ENCODE measurements at places on chromosomes 6 and 20.

- peak; percentile 53 for DNase-seq
These were observed 2.5 kb upstream of the TFAP2B start for GRCh38 chr6:50816115-50816675.

DNA sequence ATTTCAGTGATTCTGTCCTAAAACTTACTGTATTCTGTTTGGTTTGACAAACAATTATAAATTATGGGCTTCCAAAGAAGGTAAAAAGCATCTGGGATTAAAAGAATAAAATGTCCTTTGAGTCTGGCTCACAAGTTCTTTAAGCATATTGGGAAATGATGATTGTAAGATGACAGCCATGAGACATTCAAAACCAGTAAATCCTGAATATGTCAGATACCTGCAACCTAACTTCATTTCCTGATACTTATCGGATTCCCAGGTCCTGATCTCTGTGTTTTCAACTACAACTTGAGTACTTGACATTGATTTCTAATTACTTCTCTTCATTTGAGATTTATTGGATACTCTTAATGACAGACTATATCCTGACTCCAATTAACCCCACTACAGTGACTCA is 446.6 kb downstream of the GRIK2 start:
- no peak for DNase-seq

GRCh38 chr20:25750765-25751696 is 54.4 kb upstream of the ZNF337 start:
- DNase-seq = peak; percentile 53

DNA sequence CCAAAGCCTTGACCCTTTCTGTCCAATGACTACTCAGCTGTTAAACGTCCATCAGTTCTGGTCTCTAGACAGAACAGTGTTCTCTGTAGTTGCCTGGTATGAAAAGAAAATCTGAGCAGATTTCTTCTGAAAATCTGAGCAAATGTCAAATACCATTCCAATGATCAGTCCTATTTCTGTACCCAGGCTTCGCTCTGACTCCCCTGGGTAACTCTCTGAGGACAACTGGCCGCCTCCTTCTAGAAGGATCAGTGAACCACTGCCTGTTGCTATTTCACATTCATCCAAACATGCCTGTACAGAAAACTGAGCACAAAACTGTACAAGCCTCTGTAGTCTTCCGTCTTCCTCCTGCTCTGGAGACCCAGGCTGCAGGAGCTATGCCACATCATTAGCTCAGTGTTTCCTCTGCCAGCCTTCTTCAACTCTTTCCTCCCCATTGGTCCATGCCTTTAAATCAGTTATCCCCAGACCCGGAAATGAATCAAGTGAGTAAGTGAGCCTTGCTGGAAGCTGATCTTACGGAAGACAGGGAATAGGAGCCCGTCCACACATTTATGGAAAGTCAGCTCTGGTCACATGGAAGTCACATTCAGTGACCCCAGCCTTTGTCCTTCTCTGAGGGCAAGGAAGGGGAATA is 63.3 kb downstream of the DAAM2 start:
- no peak for DNase-seq

DNA sequence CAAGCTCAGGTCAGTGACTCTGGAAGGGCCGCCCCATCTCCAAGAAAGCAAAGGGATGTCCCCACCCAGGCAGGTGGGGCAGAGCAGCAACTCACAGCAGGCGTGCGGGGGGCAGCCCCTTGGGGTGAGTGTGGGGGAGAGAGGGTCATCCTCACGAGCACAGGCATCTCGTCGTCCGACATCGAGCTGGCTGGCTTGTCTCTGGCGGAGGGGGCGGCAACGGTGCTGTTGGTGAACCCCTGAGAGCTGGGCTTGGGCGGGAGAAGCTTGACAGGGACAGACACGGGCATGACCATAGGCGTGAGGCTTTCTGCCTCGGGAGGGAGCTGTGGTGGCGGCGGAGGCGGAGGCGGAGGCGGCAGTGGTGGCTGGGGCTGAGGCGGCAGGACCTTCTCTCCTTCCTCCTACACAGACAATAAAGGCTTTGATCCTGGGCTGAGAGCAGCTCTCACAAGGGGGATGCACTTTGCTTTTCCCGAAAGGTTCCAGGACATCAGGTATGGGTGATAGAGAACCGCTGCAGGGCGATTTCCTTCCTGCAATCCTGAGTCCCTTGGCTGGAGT is 45.6 kb upstream of the MRPS10 start:
- no peak for DNase-seq

DNA sequence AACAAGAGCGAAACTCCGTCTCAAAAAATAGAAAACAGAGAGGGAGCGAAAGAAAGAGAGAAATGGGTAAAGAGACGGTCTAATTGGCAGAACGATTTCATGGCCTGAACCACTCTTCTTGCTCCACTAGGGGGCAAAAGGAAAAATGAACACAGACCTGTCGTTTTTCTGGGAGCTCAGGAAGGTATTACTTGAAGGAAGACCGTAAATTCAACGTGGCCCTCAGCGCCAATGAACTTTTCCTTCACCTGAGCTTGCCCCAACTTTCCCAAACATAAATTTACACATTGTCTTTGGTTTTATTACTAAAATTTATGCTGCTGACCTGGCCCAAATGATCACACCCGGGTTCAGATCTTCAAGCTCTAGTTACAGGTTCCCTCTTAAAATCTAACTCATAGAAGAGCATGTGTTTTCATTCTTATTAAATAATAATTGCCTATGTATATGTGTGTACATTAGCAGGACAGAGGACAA is 67.3 kb downstream of the ATP9A start:
- no peak for DNase-seq

DNA sequence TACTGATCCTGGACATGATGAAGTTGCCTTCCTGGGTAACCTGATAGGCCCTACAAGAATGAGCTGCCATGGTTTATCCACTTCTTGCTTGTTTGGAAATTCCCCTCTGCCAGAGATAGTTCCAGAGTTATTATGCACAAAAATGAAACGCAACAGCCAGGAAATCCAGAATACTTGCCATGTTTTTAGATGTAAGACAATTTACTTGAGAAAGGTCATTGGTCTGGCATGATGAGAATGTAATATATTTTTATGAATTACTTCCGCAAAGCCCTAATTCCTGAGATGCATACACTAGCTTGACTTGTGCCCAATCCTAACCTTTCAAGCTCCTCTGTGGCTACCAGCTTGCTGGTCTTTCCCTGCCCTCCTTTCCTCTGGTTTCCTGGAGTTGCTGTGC is 27.9 kb upstream of the NT5E start:
- DNase-seq = no peak

DNA sequence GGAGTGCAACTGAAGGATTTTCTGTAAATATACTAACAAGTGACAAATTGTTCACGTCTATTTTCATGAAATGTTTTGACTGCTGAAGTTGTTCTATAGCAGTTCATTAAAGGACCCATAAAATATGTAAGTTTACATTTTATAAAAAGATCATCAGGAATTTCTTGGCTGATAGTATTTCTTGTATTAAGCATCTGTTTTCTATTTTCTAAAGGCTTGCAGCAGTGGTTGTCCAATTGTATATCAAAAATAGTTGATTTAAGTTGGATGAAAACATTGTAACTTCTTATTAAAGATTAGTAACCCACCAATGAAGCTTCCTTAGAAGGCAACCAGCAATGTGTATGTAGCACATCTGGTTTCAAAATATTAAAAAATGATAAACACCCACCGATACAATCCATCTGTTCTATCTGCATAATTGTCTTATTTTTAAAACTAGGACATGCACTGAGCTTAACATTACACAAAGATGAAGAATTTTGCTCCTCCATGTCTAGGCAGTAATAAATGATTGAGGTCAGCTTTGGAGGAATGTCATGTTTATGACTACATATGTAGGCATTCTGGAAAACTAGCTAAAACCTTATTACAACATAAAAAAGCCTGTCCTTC is 301.3 kb upstream of the TCF21 start:
- no peak for DNase-seq

- no peak for DNase-seq
These were observed 306.3 kb upstream of the IRAK1BP1 start for GRCh38 chr6:78561015-78561414.

DNA sequence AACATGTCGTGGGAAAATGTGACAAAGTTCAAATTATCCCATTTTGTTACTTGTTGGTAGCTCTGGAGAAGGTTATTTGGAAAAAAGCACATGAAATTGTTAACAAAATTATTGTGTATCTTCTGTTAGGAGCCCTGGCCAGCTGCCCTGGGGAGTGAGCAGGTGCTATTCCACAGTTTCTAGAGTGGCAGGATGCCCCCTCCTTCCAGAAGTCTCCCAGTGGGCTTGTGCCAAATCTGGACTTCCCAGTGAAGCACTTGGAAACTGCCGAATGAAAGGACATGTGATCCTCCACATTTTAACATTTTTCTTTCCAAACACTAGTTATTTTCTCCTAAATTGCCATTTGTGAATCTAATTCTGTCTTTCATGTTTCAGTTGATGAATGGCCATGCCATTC is 66.9 kb upstream of the CLDN20 start:
- no peak for DNase-seq

All from CD4-positive, alpha-beta T cell (primary cell).